ENCODE measurements at places on chromosomes 6 and 20. TPM values are rescaled to one million over a fixed set of nuclear protein-coding genes. Genes with fewer than 3 reads are reported as not detected.

CDK5RAP1 gene
- total RNA-seq = 20.4 TPM

TRIM40 gene
- total RNA-seq = 33.4 TPM

CAP2 gene
- total RNA-seq = 56.1 TPM

NKAPL gene
- total RNA-seq = 0.24 TPM

THBS2 gene
- total RNA-seq = 3.7 TPM

KCNK5 gene
- 69.8 TPM for total RNA-seq

LY6G6F gene
- not detected for total RNA-seq

C20orf144 gene
- total RNA-seq = not detected

TINAG gene
- 55.5 TPM for total RNA-seq

FAM209A gene
- 0.77 TPM for total RNA-seq

ZNF337 gene
- total RNA-seq = 16.2 TPM

SAMD3 gene
- total RNA-seq = 1.7 TPM

C6orf52 gene
- total RNA-seq = not detected

CALHM6 gene
- total RNA-seq = 5.6 TPM

PLCB1 gene
- total RNA-seq = 50.7 TPM

SLC2A10 gene
- total RNA-seq = 37.5 TPM

DACT2 gene
- total RNA-seq = 3.4 TPM

HLA-DQA2 gene
- total RNA-seq = not detected

WFDC10B gene
- not detected for total RNA-seq

TNFRSF6B gene
- total RNA-seq = 19.7 TPM

IYD gene
- total RNA-seq = 25.3 TPM

TAP1 gene
- total RNA-seq = 69.5 TPM

MUC21 gene
- total RNA-seq = not detected

ETV7 gene
- total RNA-seq = 2.6 TPM

CNR1 gene
- 3.5 TPM for total RNA-seq

ERVFRD-1 gene
- 0.12 TPM for total RNA-seq

PSORS1C1 gene
- total RNA-seq = 11.1 TPM

TEAD3 gene
- 98.0 TPM for total RNA-seq

VSX1 gene
- total RNA-seq = not detected

CCN6 gene
- not detected for total RNA-seq

CD93 gene
- total RNA-seq = 24.2 TPM

RFX6 gene
- 0.67 TPM for total RNA-seq

HEY2 gene
- 0.58 TPM for total RNA-seq

KCNS1 gene
- 0.17 TPM for total RNA-seq

VWA7 gene
- 5.9 TPM for total RNA-seq

LRRC73 gene
- 0.23 TPM for total RNA-seq

CPXM1 gene
- total RNA-seq = 7.1 TPM

GMEB2 gene
- total RNA-seq = 10.3 TPM

SAYSD1 gene
- 14.7 TPM for total RNA-seq

LIME1 gene
- total RNA-seq = 10.4 TPM

KCNQ5 gene
- total RNA-seq = 0.17 TPM

AMD1 gene
- 72.8 TPM for total RNA-seq

ABRACL gene
- 98.5 TPM for total RNA-seq

DAAM2 gene
- total RNA-seq = 9.1 TPM

Data from mucosa of descending colon (tissue), 3 donors.